SJCRH30 (cell line): ENCODE measurements at places on chromosomes 16 and 17.

GRCh38 chr16:88356124-88356726 lies 26.5 kb upstream of the ZNF469 start:
- DNase-seq: no peak

DNA sequence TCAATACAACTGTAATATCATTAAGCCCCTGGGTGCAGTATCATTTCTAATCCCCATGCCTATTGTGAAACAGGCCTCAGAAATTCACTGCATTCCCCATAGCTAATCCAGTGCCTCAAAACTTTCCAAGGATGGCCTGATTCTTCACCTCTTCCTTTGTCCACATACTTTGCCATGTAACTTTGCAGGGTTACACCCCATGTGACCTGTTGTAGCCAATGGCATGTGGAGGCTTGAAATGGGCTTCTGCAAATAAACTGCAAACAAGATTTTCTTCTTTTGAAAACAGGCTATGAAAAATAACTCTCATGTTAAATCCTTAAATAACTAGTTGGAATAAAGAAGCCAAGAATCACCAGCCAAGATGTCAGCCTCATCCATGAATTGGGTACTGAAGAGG lies 35.9 kb downstream of the ABCA10 start:
- DNase-seq: no peak

DNA sequence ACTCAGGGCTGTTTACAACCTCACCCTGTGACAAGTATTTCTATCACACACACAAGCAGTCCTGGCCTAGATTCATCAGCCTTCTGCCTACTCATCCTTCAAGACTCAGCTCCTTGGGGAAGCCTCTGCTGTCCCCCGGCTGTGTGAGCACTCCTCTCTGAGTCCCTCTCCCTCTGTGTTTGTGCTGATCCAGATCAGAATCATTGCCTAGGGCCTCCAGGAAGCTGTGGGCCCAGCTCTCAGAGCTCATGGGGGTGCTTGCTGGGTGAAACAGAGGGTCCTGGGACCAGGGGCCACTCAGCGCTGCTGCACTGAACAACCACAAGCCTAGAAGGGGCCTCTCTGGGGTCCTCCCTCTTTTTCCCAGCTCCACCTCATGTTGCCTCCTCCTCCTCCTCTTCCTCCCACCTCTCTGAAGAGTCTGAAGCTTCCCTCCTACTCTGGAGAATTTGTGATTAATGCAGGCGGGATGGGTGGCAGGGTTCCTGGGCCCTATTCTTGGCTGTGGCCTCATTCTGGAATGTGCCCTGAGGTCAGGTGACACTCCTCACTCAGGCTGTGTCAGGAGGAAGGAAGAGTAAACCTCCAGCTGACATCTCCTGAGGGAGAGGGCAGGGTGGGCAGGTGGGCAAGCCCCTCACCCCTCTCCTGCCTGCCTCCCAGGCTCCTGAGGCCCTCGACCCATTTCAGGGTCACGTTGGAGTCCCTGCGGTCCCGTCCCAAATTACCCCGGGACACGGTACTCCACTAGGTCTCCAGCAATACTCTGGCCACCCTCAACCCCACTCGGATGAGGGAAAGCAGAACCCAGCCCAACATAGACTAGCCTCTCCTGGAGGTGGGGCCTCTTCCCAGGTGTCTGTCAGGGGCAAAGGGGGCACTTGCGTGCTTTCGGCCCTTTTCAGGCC lies 10.1 kb downstream of the WFIKKN2 start:
- DNase-seq: no peak

DNA sequence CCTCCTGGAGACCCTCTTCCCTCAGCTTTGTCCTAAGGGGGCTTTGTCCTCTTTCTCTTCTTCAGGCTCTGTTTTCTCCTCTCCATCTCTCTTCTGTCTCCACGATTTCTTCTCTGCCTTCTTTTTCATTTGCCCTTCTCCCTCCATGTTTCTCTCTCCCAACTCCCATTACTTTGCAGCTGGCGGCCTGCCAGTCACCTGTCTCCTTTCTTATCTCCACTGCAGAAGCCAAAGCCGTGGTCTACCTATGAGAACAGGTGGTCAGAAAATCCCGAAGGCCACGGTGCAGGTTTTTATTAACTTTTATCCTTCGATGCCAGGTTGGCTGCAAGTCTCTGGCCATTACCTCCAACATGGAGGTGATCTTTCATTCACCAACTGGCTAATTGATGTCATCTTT lies 45.1 kb downstream of the FZD2 start:
- peak; percentile 55 for DNase-seq

- DNase-seq: no peak
Observed at GRCh38 chr16:1381612-1382406, 30.1 kb downstream of the GNPTG start.

GRCh38 chr17:8832711-8833352 lies 33.7 kb upstream of the MFSD6L start:
- DNase-seq: no peak

- no peak for DNase-seq
Observed at GRCh38 chr17:63529711-63530556, 6.8 kb downstream of the KCNH6 start.

DNA sequence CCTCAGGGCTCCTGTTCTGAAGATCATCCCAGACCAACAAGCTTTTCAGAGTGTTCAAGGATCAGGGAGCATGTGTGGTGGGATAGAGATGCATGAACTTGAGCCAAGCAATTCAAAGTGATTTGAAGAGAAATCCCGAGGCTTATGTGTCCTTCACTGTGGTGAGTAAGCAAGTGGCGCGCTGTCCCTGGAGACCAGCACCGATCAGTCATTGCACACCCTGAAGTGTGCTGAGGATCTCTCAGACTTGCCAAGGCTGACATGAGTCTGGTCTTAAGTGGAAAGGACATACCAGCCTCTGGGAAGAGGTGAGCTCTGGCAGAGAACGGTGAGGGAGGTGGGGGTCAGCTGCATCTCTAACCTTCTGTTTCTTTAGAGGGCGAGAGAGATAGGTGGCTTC lies 43.8 kb upstream of the CDH13 start:
- no peak for DNase-seq

GRCh38 chr16:69435977-69436820 lies 11.8 kb downstream of the CYB5B start:
- no peak for DNase-seq
